ENCODE measurements at places on chromosomes 3 and 15. TPM values are rescaled to one million over a fixed set of nuclear protein-coding genes. Genes with fewer than 3 reads are reported as not detected.

Gene PRTG
- total RNA-seq = not detected

Gene ACTC1
- total RNA-seq = not detected

Gene FSIP1
- 0.36 TPM for total RNA-seq

Gene AHSG
- not detected for total RNA-seq

Gene NRROS
- total RNA-seq = 25.9 TPM

Gene CASR
- total RNA-seq = not detected

Gene SHQ1
- 21.7 TPM for total RNA-seq

Gene NEK11
- total RNA-seq = 1.1 TPM

Gene FBXO40
- not detected for total RNA-seq

Gene CSTA
- total RNA-seq = not detected

Gene WDR93
- total RNA-seq = not detected

Gene SOX2
- not detected for total RNA-seq

Gene ZNF280D
- total RNA-seq = 27.2 TPM

Gene CSPG5
- 0.63 TPM for total RNA-seq

Gene TP63
- total RNA-seq = 0.22 TPM

Gene IFT80
- 30.1 TPM for total RNA-seq

Gene MESP1
- 1.4 TPM for total RNA-seq

Gene FHIT
- 83.4 TPM for total RNA-seq

Gene TMEM41A
- 19.9 TPM for total RNA-seq

Gene CLRN1
- total RNA-seq = not detected

Gene UACA
- 0.91 TPM for total RNA-seq

Gene STAB1
- not detected for total RNA-seq

Gene C2CD4A
- total RNA-seq = not detected

Gene HGD
- 0.67 TPM for total RNA-seq

Gene DNAH12
- 0.08 TPM for total RNA-seq

Gene PXYLP1
- total RNA-seq = 13.6 TPM

Gene LRRIQ4
- not detected for total RNA-seq

Gene GP9
- total RNA-seq = not detected

Gene CPLX3
- 0.12 TPM for total RNA-seq

Gene HES1
- total RNA-seq = 5.7 TPM

Gene SERPINI2
- total RNA-seq = not detected

Gene PPARG
- total RNA-seq = 0.22 TPM

Gene CLEC3B
- 0.41 TPM for total RNA-seq

Gene ZKSCAN7
- total RNA-seq = 0.77 TPM

Gene FBXW12
- total RNA-seq = not detected

Gene FSD2
- total RNA-seq = not detected

Gene SLC9A9
- total RNA-seq = 11.3 TPM

Gene ALS2CL
- total RNA-seq = 29.8 TPM

Gene SLC2A2
- total RNA-seq = not detected

Gene MNS1
- total RNA-seq = not detected

Gene CDHR4
- total RNA-seq = not detected

Gene ERC2
- total RNA-seq = not detected

Gene FEZF2
- not detected for total RNA-seq

Gene ROPN1
- total RNA-seq = not detected

Gene UNC13C
- not detected for total RNA-seq

Gene CORO2B
- not detected for total RNA-seq

Gene BTD
- total RNA-seq = 8.0 TPM

Gene GOLGA6D
- not detected for total RNA-seq

Gene TGM5
- total RNA-seq = not detected

Gene RPL14
- 2,933 TPM for total RNA-seq

Gene CRABP1
- total RNA-seq = not detected

Gene RYR3
- not detected for total RNA-seq

Gene HIGD2B
- 0.22 TPM for total RNA-seq

Gene LMAN1L
- 0.38 TPM for total RNA-seq

Gene IL5RA
- total RNA-seq = not detected
